ENCODE measurements at places on chromosomes 5 and 9. TPM values are rescaled to one million over a fixed set of nuclear protein-coding genes. Genes with fewer than 3 reads are reported as not detected.
A peak's percentile ranks its signal among the peaks of the same experiment; 100 is the strongest.

DNA sequence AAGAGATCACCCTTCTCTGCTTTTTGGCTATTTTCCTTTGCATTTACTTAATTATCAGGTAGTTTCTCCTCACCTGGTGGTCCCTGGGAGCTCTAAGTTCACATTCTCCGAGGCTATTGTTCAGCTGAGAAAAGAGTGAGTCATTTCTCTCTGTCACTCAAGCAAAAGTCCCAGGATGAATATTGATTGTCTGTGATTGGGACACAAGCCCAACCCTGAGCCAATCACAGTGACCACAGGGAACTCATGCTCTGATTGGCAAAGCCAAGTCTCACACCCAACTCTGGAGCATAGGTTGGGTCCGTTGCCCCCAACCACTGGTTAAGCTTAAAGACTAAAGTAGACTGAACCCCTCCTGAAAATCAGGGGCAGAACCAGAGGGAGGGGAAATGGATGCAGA is 27.8 kb upstream of the FAT2 start:
- H3K27ac ChIP-seq, result peak overlapping the region; percentile 52
- H3K4me3 ChIP-seq, result no peak overlapping the region
- H3K4me1 ChIP-seq, result peaks cover 67% of the 10 kb centered on the region
- no peaks in the 10 kb centered on the region for H3K36me3 ChIP-seq
- no peaks in the 10 kb centered on the region for H3K27me3 ChIP-seq

DNA sequence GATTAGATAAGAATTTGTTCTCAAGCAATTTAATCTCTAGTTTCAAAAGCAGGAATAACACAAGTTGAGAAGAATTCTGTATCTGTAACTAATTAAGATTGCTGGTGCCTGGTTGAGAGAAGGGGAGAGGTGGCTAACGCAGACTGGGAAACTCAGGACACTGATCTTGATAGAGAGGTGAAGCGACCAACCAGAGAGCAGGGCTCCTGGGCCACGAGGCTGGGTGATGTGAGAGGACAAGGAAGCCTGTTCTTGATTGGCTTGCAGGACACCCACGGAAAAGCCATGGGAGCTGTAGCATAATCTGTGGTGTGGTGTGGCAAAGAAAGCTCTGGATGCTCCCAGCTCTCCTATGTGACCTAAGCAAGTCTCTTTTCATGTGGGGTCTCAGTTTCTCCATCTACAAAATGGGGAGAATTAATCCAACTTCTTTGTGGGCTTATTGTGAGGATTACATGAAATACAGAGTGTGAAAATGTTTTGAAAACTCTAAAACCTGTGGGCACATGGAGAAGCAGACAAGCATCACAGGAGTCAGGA is 594.1 kb upstream of the BRINP1 start:
- H3K4me1 ChIP-seq, result no peaks in the 10 kb centered on the region
- DNase-seq, result no peak
- H3K36me3 ChIP-seq, result no peaks in the 10 kb centered on the region
- no peak overlapping the region for H3K27ac ChIP-seq

DNA sequence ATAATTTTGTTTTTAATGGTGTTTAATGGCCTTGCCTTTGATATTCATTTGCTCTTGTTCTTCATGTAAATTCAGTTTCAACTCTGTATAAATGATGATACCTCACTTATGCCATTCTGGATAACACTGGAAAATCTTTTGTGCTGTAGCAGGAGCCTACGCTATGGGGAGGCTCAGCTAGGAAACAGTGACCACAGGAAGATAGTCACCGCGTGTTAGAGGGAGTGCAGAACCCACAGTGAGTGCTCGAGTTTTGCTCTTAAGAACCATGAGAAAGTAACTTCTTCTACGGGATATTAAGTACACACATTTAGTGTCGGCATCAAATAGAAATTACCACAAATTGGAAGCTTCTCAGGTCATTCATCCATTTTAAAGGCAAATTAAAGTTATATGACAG is 143.9 kb downstream of the IRX2 start:
- H3K27me3 ChIP-seq, result peaks cover 19% of the 10 kb centered on the region
- H3K4me3 ChIP-seq, result no peak overlapping the region
- no peak for DNase-seq
- H3K36me3 ChIP-seq, result no peaks in the 10 kb centered on the region
- no peak overlapping the region for H3K27ac ChIP-seq

DNA sequence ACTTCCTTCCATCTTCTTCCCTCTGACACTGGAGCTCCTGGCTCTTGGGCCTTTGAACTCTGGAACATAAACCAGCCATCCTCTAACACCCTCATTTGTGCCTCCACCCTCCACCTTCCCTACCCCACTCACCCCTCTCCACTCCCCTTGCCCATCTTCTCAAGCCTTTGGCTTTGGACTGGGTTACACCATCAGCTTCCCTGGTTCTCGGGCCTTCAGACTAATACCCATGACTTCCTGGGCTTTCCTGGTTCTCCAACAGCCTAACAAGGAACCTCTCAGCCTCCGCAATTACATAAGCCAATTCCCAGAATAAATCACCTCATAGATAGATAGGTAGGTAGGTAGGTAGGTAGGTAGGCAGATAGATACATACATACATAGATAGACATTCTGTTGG is 67.1 kb downstream of the FREM1 start:
- no peak for DNase-seq
- no peak overlapping the region for H3K4me3 ChIP-seq
- H3K27ac ChIP-seq, result no peak overlapping the region
- H3K27me3 ChIP-seq, result no peaks in the 10 kb centered on the region
- no peaks in the 10 kb centered on the region for H3K4me1 ChIP-seq

DNA sequence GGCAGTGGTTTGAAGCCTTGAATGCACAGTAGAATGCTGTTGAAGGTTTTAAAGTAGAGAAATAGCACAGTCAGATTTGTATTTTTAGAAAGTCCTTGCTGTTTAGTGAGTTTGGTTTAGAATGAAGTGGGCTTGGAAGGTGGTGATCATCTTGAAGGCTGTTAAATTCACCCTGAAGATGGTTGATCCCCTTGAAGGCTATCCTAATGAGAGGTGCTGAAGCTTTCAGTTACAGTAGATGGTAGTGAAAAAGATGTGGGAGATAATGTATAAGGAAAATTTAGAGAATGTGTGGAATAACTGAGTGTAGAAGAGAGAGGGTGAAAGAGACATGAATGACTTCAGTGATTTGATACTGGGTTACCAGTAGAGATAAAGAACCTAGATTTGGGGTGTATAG is 16.0 kb downstream of the TENT2 start:
- H3K36me3 ChIP-seq, result peaks cover 20% of the 10 kb centered on the region
- H3K4me3 ChIP-seq, result no peak overlapping the region
- no peak for DNase-seq
- H3K27ac ChIP-seq, result no peak overlapping the region

Gene ARHGEF37
- 5.2 TPM for total RNA-seq

DNA sequence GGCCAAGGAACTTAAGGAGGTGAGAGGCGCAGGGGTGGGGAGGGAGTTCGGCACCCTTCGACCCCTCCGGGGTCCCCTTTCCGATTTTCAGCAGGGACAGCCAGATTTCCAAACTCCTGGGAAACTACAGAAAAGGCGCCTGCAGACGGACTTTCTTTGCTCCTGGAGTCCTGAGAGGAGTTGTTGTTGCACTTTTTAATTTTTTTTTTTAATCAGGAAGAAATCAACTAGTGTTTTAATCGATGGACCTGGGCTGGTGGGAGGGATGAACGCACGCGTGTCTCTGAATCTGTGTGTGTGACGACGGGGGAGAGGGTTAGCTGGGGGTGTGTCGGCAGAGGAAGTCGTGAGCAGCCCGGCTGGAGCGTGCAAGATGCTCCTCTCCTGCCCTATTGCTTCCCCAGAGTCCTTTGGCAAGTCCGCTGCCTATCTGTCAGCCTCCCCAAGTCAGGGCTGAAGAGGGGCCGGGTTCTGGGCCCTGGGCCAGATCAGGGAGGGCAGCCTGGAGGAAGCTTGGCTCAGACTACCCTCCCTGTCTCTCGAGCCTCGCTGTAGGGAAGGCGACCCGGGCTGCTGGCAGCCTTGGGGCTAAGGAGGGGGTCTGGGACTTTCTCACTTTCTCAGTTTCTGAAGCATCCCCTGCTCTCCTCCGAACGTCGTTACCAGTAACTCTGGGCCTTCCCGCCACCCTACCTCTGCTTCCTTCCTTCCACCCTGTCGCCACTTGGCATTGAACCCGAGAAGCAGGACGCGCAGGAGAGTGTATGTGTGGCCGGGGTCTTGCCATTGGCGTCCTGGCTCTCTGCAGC is 731 bp downstream of the PRR16 start:
- H3K36me3 ChIP-seq, result no peaks in the 10 kb centered on the region
- H3K27me3 ChIP-seq, result no peaks in the 10 kb centered on the region
- no peak overlapping the region for H3K27ac ChIP-seq
- H3K4me1 ChIP-seq, result 0 out of 2 replicates have a peak, but pooled peaks cover 4% of the 10 kb centered on the region

Gene SURF4
- total RNA-seq, result 161 TPM

Gene PCDHGB6
- 1.8 TPM for total RNA-seq

DNA sequence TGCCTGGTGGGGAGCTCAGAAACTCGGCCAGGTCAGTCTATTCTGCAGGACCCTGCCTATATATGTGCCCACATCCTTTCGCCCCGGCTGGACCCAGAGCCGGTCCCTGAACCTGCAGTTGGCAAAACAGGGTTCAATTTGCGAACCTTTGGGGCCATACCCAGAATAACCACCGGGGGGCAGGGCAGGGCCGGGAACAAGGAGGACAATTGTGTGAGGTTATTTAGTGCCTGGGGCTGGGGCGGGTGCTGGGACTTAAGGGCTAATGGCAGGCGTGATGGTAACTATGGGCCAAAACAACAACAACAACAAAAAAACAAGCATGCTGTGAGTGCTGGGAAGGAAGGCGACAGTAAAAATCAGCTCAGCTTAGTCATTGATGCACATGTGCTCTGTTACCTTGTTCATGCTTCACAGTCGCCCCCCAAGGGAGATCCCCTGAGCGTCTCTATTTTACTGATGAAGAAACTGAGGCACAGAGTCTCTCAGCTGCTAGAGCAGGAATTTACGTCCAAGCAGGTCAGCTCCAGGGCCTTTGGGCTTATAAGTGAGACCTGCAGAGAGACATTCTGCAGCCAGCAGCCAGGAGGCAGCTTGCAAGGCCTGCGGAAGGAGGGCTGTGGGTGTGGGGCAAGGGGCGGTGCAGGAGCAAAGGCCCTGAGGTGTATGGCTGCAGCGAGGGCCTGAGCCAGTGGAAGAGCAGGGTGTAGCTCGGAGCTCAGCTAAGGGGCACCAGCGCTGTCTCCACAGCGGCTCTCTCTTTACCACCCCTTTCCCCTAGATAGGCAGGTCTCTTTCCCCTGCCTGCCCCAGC is 106.0 kb downstream of the PHF2 start:
- no peak overlapping the region for H3K27ac ChIP-seq
- no peaks in the 10 kb centered on the region for H3K27me3 ChIP-seq
- no peaks in the 10 kb centered on the region for H3K36me3 ChIP-seq
- 0 out of 2 replicates have a peak, but pooled peaks cover 4% of the 10 kb centered on the region for H3K4me1 ChIP-seq
- no peak overlapping the region for H3K4me3 ChIP-seq
- DNase-seq, result peak; percentile 60

DNA sequence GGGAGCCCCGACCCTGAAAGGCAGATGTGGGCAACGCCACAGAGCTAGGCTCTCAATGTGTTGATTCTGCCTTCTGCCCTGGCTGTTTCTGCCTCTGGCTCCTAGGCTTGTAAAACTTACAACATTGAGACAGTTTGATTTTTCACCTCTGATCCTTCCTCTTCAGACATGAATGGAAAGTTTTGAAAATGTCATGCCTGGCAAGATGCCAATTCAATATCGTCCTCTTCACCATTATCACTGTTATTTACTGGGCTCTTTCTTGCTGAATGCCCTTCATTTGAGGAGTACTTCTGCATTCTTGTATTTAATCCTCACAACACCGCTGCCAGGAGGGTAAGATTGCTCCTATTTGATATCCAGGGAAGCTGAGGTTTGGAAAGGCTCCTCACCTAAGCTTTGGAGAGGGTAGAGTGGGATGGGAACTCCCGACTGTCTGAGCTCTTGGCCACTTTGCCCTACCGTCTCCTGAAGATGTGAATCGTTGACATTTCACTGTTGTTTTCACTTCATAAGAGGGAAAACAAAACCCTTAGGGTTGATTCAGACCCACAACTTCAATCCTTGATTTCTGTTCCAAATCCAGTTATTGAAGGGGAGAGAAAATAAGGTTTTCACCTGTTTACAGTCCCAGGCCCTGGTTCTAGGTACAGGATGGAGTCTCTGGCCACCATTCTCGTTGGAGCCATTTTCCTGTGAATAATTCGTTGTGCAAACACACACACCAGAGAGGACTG is 12.7 kb upstream of the FGF1 start:
- H3K27me3 ChIP-seq, result no peaks in the 10 kb centered on the region
- H3K36me3 ChIP-seq, result no peaks in the 10 kb centered on the region
- no peak overlapping the region for H3K27ac ChIP-seq
- no peak overlapping the region for H3K4me3 ChIP-seq
- peaks cover 15% of the 10 kb centered on the region for H3K4me1 ChIP-seq

GRCh38 chr9:24846248-24846912 is 300.7 kb upstream of the IZUMO3 start:
- H3K4me3 ChIP-seq, result no peak overlapping the region
- no peak overlapping the region for H3K27ac ChIP-seq
- no peaks in the 10 kb centered on the region for H3K4me1 ChIP-seq

GRCh38 chr5:144230806-144231205 is 60.1 kb downstream of the KCTD16 start:
- H3K36me3 ChIP-seq, result no peaks in the 10 kb centered on the region
- H3K27me3 ChIP-seq, result peaks cover 9% of the 10 kb centered on the region
- H3K4me1 ChIP-seq, result no peaks in the 10 kb centered on the region
- H3K4me3 ChIP-seq, result no peak overlapping the region

GRCh38 chr9:116187570-116188170 is 34.1 kb downstream of the PAPPA start:
- peaks cover 19% of the 10 kb centered on the region for H3K27me3 ChIP-seq
- no peak overlapping the region for H3K4me3 ChIP-seq
- H3K4me1 ChIP-seq, result peaks cover 29% of the 10 kb centered on the region

- no peak for DNase-seq
- H3K4me3 ChIP-seq, result no peak overlapping the region
- no peak overlapping the region for H3K27ac ChIP-seq
- peaks cover 21% of the 10 kb centered on the region for H3K4me1 ChIP-seq
These were observed 6.8 kb upstream of the ANGPTL2 start for GRCh38 chr9:127129073-127129717.

Gene PCDHGB3
- 1.2 TPM for total RNA-seq

- DNase-seq, result no peak
- no peaks in the 10 kb centered on the region for H3K36me3 ChIP-seq
- no peak overlapping the region for H3K27ac ChIP-seq
- no peak overlapping the region for H3K4me3 ChIP-seq
- no peaks in the 10 kb centered on the region for H3K27me3 ChIP-seq
These were observed 835.6 kb upstream of the GRAMD2B start for GRCh38 chr5:125587631-125588030.

Gene HMHB1
- not detected for total RNA-seq

Gene FLT4
- not detected for total RNA-seq
